ENCODE measurements at places on chromosomes 7 and 10. TPM values are rescaled to one million over a fixed set of nuclear protein-coding genes. Genes with fewer than 3 reads are reported as not detected.

- DNase-seq, result no peak
Measured at GRCh38 chr7:69966766-69967591, 368.7 kb downstream of the AUTS2 start.

DNA sequence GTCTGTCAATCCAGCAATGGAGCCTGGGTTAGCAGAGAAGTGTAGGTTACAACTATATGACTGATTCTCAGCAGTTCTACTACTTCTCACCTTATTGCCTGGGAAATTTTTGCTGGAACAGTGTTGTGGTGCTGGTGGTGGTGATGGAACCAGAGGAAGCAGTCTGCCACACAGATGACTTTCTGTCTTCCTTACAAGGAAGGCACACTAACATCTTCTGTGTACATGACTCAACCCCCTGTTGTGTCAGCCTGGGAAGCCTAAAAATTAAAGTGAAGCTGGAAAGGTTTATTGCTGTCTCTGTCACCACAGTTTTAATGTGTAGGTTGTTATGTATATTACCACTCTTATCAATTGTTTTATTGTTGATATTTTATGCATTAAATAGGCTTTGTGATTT lies 40.3 kb downstream of the ANKRD7 start:
- DNase-seq, result no peak

- DNase-seq, result no peak
Measured at GRCh38 chr10:87068281-87068680, 26.4 kb downstream of the GLUD1 start.

GRCh38 chr10:25176421-25176968 lies 1.7 kb downstream of the GPR158 start:
- DNase-seq, result no peak

PTPRN2 gene
- 0.99 TPM for total RNA-seq

All from skin of body (tissue), 3 donors.